ENCODE measurements at places on chromosomes 11 and 22.
A peak's percentile ranks its signal among the peaks of the same experiment; 100 is the strongest.

DNA sequence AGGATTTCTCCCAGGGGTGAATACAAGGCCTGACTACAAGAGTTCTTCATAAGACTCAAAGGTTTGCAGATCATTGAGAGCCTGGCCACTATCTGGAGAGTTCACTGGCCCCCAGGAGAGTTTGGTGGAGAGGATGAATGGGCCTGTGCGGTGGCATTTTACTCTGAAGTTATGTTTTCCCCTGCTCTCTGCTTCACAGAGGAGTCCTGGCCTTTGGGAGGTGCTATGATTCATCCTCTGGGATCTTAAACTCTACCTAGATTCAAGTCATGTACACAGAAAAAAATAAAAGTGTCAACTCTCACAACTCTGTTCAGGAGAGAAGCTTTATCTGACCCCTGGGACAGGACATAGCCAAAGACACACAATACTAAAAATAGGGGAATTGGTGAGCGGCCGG lies 159.1 kb upstream of the CARD18 start:
- no peak for DNase-seq

GRCh38 chr22:17788528-17789378 lies 14.5 kb upstream of the BID start:
- no peak for DNase-seq

- DNase-seq = peak; percentile 27
These were observed 452.3 kb downstream of the RAB38 start for GRCh38 chr11:87722756-87723565.

- no peak for DNase-seq
These were observed 66.8 kb downstream of the DEPDC5 start for GRCh38 chr22:31820655-31821054.

GRCh38 chr22:22709719-22710445 lies 65.5 kb downstream of the GGTLC2 start:
- DNase-seq = no peak

GRCh38 chr22:39308614-39309363 lies 10.6 kb downstream of the RPL3 start:
- peak; percentile 95 for DNase-seq

Measured in AG10803 (cell line).